ENCODE measurements at places on chromosomes 7 and 10.

- DNase-seq, result no peak
Measured at GRCh38 chr7:47318395-47319182, 263.3 kb downstream of the TNS3 start.

DNA sequence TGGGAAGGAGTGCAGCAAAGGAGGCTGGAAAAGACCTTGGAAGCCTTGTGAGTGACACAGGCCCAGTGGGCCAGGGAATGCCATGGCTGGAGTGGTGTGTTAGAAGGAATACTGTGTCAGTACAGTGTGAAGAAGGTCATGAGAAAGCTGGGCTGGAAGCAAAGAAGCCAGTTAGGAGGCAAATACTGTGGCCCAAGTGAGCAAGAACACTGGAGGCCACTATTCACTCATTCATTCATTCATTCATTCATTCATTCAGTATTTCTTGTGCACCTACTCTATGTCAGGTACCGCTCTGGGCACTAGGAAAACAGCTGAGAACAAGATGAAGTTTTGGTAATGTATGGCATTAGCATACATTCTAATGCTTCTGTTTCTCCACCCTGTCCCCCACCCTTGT is 9.6 kb downstream of the CRTAC1 start:
- DNase-seq, result no peak

GRCh38 chr7:13880789-13881188 is 108.7 kb downstream of the ETV1 start:
- no peak for DNase-seq

- no peak for DNase-seq
Measured at GRCh38 chr10:23975431-23975830, 233.5 kb upstream of the KIAA1217 start.

GRCh38 chr10:127887541-127888415 is 5.0 kb downstream of the CLRN3 start:
- DNase-seq, result no peak

- no peak for DNase-seq
Measured at GRCh38 chr10:43045631-43046287, 31.1 kb upstream of the RET start.

- no peak for DNase-seq
Measured at GRCh38 chr7:27143950-27144780, 684 bp upstream of the HOXA5 start.

- DNase-seq, result no peak
Measured at GRCh38 chr10:118374404-118374803, 32.3 kb upstream of the FAM204A start.

DNA sequence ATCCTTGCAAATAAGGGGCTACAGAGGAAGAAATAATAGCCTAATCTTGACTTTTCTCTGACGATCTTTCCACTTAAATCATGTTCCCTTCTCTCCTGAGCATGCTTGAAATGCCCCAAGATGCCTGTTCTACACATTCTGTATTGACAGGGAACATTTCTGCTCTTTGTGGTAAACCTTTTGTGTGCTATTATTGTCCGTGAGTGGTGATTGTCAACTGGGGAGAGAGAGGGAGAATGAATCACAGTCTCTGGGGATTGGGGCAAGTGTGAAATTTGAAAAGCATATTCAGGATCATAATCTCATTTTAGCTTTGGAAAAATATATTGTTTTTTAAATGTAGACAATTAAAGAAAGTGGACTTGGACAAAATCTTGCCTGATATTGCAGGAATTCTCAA is 20.6 kb downstream of the UBTD1 start:
- DNase-seq, result no peak

DNA sequence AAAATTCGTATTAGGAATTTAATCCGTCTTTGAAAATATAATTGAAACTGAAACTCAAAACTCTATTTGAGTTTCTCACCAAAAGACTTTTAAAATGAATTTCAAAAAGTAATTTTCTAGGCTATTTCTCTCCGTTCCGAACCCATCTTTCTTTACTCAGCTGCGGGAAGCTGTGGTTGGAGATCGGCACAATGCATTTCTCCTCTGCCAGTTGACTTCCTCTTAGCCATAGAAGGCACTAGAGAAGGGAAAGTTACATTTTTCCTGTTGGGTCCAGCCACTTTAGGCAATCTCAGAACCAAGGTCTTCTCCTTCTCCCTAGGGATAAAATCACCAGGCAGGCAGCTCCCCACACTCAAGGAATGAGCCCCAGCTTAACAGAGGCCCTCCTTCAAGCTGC is 133.6 kb upstream of the COL1A2 start:
- no peak for DNase-seq

GRCh38 chr10:49594594-49594993 is 15.5 kb upstream of the SLC18A3 start:
- no peak for DNase-seq

- DNase-seq, result no peak
Measured at GRCh38 chr10:102651455-102652169, 7.3 kb downstream of the TRIM8 start.

DNA sequence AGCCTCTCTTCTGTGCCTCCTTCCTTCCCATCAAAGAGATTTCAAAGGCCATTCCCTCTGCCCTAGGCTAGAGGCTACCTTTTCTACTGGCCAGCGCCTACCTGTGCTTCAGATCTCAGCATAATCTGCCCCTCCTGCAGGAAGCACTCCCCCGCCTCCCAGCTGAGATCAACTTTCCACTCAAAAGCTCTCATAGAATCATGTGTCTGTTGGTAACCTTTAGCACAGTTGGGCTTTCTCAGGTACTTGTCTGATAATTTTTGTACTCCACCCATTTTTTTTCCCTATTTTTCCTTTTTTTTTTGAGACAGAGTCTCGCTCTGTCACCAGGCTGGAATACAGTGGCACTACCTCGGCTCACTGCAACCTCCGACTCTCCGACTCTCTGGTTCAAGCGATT is 231.0 kb upstream of the PRSS58 start:
- no peak for DNase-seq
